ENCODE measurements at places on chromosomes 7 and 10.

GRCh38 chr10:5679606-5680005, 5.0 kb upstream of the TASOR2 start:
- no peak for DNase-seq

- no peak for DNase-seq
Observed at GRCh38 chr7:152076324-152076821, 50.9 kb downstream of the GALNT11 start.

GRCh38 chr7:30932562-30932961, 20.9 kb downstream of the AQP1 start:
- no peak for DNase-seq

DNA sequence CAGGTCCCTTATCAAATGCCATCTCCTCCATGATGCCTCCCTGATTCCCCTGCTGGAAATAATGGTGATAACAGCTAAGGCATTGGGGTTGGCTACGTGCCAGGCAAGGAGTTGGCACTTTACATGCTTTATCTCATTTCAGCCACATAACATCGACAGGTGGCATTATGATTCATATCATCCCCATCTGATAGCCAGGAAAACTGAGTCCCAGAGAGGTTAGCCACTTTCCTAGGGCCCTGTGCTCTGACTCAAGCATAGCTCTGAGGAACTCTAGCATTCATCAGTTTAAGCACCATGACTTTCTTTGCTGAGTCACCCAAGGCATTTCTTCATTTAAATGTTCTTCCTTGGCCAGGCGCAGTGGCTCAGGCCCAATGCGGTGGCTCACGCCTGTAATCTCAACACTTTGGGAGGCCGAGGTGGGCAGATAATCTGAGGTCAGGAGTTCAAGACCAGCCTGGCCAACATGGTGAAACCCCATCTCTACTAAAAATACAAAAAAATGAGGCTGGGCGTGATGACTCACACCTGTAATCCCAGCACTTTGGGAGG, 6.6 kb downstream of the LEP start:
- DNase-seq = no peak

- no peak for DNase-seq
Observed at GRCh38 chr10:3658766-3659165, 126.2 kb downstream of the KLF6 start.

- no peak for DNase-seq
Observed at GRCh38 chr7:129341816-129342806, 92.1 kb upstream of the STRIP2 start.

GRCh38 chr10:110357252-110357780, 52.6 kb upstream of the SMNDC1 start:
- peak; percentile 60 for DNase-seq

DNA sequence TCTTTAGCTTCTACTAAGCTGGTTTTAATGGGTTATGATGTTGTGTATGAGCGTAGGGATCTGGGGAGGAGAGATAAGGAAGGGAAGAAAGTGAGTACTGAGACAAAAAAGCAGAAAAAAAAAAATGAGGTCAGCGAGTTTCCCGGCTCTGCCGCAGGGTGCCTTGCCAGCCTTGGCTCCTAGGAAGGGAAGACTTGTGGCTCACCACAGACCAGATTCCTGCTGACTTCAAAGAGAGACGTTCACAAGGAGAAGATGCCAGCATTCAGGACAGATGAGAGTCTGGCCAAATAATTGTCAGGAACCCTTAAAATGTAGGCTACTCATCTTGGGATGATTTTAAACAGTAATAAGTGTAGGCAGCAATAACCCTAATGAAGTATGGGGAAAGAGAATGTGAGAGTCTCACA, 11.4 kb upstream of the FAS start:
- DNase-seq = no peak
